ENCODE measurements at places on chromosomes 11 and 22.

DNA sequence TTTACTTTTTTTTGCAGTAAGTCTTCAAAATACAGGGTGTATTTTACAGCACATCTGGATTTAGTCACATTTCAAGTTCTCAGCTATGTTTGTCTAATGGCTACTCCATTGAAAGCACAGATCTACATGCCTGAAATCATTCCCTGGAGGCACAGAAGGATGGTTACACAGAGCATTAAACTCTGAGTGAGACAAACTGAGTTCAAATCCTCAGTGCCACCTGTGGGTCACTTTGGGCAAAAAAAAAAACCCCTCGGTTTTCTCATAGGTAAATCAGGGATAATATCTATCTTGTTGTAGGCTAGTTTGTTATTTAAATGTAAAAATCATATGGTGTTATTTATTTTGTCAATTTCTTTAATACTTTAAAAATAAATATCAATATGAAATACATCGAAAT, 7.7 kb downstream of the ANKRD49 start:
- DNase-seq, result no peak

GRCh38 chr11:90288212-90288821, 65.5 kb upstream of the CHORDC1 start:
- no peak for DNase-seq

GRCh38 chr11:121844016-121844415, 272.0 kb downstream of the BLID start:
- no peak for DNase-seq

GRCh38 chr22:49739138-49739537, 88.5 kb downstream of the BRD1 start:
- no peak for DNase-seq

DNA sequence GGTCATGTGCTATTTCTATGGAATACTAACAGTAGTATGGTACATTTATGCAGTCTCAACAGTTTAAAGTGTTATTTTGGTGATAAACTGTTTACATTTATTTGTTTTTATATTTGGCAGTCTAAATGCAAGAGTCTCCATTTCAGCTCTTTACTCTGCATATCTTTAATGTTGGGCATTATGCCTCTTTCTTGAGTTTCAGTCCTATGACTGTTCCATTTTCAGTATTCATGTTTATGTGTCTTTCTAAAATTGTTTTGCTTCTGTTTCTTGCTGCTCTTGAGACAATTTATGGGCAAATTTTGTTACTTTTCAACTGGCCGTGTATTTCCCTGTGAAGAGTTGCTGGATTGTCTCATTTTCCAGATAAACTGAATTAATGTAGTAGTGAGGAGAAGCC, 6.6 kb upstream of the RAB30 start:
- DNase-seq, result no peak

DNA sequence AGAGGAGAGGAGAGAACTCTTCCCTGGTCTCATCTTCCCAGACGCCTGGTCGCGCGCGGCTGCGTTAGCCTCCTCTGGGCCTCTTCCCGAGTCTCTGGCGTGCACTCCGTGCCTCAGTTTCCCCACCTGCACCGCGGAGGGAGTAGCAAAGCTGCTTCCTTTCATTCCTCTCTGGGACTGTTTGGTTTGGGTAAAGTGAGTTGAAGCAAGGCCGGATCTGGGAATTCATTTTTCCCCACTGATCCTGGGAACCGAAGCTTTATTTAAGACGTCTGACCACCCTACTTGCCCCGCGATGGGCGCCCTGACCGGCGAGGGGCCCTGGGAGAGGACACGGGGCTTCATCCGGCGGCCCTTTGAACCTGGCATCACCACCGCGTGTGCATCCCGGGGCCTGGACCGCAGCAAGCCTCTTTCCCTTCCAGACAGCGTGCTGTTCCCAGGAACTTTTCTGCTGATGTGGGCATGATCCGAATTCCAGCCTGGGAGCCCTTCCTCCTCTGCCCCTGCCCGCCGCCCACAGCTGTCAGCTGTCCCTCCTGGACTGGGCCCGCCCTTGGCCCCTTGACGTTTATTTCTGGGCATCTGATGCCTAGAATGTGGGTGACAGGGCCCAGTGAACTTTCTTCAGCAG, 758 bp downstream of the LDLRAD3 start:
- DNase-seq, result no peak
